ENCODE measurements at places on chromosomes 12 and 14.

GRCh38 chr12:120846721-120847120 lies 57.4 kb downstream of the SPPL3 start:
- DNase-seq: no peak

DNA sequence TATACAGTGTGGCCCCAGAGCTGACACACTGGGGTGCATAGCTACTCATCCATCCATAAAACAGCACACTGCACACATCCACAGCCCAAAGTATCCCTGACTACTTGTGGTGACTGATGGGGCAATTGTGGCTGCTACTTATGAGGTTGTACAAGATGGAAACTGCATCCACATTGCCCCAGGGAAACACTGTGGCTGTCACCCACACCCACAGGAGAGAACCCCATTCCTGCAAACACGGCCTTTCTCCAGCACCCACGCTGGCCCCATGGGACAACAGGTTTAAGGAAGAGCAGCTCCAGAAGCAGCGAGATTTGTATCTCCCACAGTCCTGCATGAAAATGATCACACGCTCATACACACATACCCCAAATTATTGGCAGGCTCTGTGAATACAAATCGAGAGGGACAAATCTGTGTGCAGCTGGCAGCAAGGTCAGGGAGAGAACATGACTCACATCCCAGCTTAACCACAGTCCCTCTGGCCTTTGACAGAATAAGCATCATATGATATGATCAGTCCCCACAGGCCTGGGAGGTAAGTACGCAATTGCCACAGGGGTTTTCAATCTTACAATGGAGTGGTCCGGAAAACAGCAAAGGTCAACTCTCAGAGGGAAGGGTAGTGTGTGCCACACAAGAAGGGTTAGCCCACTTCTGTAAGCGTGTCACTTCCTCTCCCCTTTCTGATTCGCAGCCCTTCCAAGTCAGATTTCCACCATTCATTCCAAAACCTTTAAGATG lies 61.9 kb downstream of the ESR2 start:
- DNase-seq: no peak

DNA sequence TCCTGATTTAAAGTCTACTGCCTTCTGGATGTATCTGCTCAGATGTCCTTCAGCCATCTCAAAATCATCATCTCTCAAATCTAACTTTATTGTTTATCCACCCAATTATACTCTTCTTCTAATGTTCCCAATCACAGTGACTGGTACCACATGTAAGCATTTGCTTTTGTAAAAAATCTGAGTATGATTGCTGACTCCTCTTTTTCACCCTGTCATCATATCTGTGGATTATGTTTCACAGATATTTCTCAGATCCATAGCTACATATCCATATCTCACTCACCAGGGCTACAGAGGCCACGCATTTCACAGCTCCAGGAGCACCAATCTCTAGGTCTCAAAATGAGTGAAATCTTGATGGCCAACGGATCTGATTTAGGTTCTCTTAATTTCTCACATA lies 76.1 kb downstream of the DHRS2 start:
- no peak for DNase-seq

GRCh38 chr12:121657305-121658008 lies 12.0 kb downstream of the MORN3 start:
- DNase-seq: no peak

DNA sequence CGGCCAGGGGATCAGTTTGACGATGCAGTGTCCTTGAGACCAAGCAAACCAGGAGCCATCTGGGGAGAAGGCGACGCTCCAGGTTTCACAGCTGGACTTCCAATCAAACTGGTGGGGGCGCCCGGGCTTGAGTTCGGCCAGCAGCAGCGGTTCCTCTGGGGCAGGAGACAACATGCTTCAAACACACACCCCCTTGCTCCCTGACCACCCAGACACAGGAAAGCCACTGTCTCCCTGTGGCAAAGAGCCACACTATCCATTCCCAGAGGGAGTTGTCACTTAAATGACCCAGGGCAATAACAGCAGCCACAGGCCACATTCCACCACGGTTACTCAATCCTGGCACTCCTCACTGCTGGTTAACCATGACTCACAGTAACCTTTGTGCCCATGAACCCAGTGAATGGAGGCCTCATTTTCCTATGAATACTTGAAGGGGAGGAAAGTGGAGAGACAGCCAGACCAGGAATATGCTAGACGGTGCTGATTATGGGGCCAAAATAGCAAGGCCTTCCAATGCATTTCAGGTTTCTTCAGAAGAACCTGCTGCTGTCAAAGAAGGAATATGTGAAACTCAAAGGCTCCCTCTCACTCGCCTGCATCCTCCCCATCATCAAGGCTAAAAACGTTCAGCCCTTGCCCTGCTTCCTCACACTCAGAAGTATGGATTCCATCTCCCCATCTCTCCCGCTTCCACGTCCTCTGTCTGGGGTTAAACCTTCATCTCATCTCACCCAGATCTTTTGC lies 8.5 kb downstream of the WSB2 start:
- no peak for DNase-seq

- no peak for DNase-seq
Observed at GRCh38 chr12:75529826-75530225, 18.4 kb upstream of the KRR1 start.

DNA sequence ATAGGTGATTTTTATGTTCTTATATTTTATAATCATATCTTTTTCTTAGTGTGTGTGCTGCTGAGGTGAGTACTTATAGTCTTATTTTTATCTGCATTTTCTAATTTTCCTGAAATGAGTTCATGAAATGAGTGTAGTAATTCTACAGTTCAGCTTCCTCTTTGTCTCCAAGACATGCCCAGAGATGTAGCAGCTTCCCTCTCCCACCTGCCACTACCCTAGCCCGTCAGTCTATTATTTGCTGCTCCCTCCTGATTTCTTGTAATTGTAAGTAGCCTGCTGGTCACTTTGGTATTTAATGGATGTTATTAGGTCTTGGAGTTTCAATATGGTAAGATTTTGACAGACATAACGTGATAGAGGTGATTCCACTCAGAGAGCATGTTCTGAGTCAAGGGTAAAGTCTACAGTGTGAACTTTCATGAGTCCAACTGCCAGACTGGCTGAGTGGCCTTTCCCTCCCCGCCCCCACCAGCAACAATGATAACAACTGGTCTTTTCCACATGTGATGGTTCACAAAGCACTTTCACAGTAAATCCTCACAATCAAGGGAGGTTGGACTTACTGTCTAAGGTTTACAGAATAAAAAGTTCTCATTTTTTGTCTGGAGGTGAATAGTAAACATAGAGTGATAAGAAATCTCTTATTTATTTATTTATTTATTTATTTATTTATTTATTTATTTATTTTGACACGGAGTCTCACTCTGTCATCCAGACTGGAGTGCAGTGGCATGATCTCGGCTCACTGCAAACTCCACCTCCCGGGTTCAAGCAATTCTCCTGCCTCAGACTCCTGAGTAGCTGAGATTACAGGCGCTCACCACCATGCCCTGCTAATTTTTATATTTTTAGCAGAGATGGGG lies 4.2 kb upstream of the RIPK3 start:
- no peak for DNase-seq

GRCh38 chr14:69620981-69621380 lies 9.6 kb downstream of the SUSD6 start:
- no peak for DNase-seq

DNA sequence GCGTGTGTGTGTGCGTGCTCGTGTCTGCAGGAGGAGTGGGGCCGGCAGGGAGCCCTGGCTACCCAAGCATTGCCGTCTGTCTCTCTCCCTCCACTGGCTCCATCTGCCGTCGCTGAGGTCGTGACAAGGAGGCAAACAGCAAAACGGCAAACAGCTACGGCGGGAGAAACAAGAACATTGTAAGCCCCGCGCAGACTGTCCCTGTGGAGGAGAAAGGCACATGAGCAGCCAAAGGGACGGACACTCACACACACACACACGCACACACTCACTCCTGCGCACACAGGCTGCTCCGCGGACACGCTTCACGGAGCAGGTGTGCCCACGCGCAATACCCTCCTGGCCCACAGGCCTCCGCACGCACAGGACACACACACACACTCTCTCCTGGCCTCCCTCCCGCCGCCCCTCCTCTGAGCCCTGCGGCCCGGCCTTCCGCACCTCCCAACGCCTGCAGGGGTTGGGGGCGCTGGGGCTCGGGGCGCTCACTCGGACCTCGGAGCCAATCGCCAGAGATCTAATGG lies 905 bp downstream of the CISTR start:
- no peak for DNase-seq

DNA sequence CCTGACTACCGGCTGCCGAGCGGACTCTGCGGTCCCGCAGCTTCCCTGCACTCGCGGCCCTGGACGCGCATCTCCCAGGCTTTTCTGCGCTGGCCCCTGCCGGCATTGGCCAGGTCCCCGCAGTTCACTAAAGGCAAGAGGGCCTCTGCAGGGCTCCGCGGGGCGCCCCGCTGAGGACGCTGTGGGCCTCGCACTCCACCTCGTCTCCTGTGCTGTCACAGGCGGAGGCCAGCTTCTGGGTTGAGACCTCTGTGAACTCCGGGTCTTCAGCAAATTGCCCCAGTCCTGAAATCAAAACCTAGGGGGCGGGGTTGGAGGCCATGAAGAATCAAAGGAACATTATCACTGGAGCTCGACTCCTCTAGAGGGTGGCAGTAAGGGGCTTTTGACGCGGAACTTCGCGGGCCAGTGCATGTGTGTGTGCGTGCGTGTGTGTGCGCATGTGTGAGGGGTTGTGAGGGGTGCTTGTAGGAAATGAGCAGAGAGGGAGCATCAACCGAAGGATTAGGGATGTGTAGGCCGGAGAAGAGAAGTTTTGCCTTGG lies 68.5 kb upstream of the CAPRIN2 start:
- no peak for DNase-seq

DNA sequence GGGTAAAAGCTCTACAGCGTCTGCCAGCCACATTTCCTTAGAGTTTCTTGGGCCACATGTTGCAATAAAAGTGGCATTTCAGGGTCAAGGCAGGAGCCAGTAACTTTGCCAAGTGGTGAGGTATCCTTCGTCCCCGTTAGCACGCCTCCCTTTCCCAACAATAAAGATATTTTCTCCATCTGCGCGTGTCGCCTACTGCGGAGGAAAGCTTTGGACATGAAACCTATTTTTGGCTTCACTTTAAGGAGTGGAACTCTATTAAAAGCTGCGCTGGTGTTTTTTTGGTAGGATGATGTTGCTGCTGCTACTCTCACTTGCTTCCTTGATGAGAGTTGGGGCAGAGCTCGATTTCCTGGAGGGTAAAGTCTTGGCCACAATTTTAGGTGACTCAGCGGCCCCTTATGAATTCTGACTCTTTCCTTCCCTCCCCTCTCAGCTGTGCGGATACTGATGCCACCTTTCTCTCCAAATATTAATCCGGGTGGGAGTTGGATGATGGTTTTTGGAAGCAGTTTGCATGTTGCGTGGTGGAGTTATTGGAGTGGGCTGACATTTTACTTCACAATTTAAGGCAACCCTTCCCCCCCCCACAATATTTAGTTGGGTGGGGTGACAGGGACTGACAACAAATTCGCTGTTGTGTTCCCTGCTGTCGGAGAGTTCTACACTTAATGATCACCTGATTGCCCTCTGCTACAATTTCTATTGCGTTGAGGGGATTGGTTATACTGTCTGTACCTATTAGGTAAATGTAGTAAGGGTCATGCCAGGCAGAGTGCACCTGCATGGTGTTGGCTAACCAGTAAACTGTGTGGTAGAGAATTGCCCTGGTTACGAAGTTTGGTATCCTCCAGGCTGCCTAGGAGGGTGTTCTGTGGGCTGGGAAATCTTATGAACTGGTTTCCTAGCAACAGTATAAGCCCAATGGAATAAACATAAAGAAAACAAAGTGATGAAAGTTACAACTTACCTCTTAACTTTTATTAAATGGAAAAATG lies 1.1 kb downstream of the CCDC91 start:
- DNase-seq: no peak

DNA sequence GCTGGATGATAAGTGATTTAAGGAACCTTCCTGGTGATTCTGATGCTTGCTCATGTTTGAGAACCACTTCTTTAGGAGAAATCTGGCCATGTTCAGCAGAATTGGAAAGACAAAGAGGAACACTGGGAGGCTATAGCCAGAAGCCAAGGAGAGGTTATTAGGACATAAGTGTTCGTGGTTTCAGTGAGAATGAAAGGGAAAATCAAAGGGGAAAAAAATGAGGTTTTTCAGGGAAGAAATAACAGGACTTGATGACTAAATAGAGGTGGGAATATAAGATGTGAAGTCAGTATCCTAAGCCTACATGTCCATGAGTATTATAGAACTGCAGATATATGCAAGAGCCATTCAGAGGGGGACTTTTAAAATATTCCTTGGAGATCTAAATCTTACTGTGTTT lies 95.6 kb downstream of the DAAM1 start:
- DNase-seq: no peak

DNA sequence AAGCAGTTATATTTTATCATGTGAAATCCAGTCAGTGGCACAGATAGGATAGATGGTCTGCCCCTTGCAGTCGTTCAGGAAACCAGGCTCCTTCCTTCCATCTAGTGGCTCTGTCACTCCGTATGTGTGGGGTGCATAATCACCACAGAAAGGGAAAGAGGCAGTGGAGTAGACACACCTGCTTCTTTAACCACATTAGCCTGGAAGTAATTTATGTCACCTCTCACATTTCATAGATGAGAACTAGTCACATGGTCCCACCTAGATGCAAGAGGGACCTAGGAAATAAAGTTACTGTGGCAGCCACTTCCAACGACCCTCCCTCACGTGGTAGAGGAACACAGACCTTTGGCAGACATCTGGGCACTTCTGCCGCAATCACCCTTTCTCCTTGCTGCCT lies 14.2 kb upstream of the RNU6-8 start:
- peak; percentile 62 for DNase-seq

- no peak for DNase-seq
Observed at GRCh38 chr12:104966677-104967076, 8.6 kb upstream of the SLC41A2 start.

GRCh38 chr12:48351022-48351708 lies 446 bp upstream of the ZNF641 start:
- DNase-seq: no peak

DNA sequence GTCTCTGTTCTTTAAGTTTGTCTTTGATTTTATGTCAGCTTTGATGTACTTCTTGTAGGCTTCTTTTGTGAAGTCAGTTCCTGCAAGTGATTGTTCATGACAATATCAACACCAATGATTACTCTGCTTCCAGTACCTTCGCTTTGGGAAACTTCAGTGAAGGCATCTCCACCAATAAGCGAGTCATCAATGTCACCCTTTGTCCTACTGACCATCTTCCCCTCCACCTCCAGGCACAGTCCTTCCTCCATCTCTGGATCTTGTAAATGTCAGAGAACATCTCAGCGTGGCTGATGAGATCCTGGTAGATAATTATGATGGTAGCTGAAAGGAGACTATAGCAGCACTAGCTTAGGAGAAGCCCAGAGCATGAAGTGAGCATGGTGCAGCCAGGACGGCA lies 40.4 kb upstream of the A2M start:
- no peak for DNase-seq

Measured in NCI-H2081 treated with DMSO at 0.1 percent for 48 hours (cell line).